ENCODE measurements at places on chromosomes 5 and 9.

GRCh38 chr9:24986331-24986730 lies 440.6 kb upstream of the IZUMO3 start:
- no peak for DNase-seq

- DNase-seq, result no peak
Observed at GRCh38 chr9:109765278-109765677, 14.7 kb upstream of the PALM2AKAP2 start.

GRCh38 chr9:14529629-14530028 lies 163.6 kb downstream of the ZDHHC21 start:
- DNase-seq, result no peak

DNA sequence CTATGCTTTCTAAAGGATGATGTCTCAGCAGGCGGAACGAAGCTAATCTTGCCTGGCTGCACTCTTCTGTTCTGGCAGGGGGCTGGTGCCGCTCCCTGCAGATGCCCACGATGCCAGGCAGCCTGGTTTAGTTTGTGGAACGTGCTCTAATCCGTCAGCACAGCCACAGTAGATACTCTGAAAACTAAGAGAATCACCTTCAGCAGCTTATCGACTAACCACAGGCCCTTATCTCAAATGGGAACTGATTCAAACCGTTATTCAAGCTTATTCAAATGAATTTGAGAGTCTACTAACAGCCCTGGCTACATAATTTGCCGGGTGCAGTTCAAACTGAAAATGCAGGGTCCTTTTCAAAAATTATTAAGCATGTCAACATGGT lies 246.6 kb upstream of the ANKRD55 start:
- DNase-seq, result no peak

DNA sequence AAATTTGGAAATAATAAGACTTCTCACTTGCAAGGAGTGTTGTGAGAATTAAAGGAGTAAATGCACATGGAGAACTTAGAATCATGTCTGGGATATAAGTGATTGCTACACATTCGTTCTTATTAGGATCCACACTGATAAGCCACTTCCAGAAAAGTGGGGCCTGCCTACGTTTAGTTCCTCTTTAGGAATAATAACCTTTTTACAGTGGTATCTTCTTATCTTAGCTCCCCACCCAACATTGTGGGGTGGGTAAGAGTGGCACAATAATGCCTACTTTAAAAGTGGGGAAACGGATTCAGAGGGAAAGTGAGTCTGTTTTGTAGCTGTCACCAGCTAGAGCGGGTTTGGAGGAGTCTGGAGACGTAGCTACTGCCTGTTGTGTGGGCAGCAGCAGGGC lies 16.0 kb downstream of the DOCK2 start:
- no peak for DNase-seq

DNA sequence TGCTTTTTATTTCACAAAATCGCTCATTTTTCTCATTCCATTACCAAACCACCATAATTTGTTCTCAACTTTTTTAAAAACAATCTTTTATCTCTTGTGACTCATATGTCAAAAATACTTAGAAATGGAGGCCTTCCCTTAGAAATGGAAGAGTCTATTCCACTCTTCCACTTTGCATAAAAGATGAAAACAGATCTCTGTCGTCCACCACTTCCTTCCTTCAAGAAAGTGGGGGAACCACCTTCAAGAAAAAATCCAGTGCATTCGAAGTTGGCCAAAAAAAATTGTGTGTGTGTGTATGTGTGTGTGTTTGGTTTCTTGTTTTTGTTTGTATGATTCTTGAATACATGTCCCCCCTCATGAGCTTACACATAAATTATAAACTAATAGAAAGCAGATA lies 628.8 kb upstream of the DMAC1 start:
- no peak for DNase-seq

- no peak for DNase-seq
Observed at GRCh38 chr9:127366594-127366993, 30.4 kb upstream of the SLC2A8 start.

DNA sequence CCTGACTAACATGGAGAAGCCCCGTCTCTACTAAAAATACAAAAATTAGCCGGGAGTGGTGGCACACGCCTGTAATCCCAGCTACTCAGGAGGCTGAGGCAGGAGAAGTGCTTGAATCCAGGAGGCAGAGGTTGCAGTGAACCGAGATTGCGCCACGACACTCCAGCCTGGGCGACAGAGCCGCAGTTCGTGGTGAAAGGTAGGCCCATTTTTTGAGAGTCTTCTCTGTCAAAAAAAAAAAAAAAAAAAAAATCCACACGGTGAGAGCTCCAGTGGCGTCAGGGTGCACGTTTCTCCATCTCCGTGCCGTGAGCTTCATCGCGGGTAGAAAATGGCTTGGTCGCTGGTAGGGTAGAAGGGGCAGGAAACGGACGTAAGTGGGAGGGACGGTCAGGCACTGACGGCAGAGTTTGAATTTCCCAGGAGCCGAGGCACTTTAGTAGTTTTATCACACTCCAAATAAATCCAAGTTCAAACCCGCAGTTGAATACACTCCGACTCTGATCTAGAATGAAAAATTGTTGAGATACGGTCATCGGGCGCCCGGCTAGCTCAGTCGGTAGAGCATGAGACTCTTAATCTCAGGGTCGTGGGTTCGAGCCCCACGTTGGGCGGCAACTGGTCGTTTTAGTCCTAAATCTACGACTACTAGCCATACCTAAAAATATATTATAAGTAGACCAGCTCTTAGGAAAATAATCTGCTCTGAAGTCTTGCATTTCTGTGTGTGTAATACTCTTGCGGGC lies 2.4 kb upstream of the TRIM7 start:
- no peak for DNase-seq

GRCh38 chr5:1168796-1169195 lies 32.6 kb upstream of the SLC6A19 start:
- DNase-seq, result no peak

Data from GM12891 (cell line).